Choroid plexus epithelial cell (primary cell): ENCODE measurements at places on chromosomes 7 and 10.

DNA sequence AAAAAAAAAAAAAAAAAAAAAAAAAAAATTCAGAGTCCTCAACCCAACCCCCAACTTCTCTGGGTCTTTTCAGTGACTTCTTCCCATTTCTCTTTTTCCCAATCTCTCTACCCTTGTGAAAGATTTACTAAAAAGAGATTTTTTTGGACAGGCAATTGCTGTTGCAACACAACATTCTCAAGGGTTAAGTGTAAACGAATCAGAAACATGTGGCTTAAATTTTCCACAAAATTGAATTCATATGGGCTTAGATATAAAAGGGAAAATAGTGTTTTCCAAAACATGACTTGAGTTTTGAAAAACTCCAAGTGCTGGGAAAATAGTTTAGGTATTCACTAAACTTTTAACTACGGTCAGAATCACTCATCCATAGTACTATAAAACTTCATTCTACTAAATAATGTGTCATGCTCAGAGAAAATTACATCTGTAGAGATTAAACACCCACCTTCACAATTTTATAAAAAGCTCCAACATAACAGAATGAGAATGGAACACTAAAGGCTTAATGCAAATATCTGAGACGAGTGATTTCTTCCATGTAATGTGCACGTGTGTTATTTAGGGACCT, 643.1 kb downstream of the PARD3 start:
- no peak for DNase-seq

GRCh38 chr10:112721080-112721698, 228.9 kb upstream of the TCF7L2 start:
- DNase-seq: peak; percentile 71

DNA sequence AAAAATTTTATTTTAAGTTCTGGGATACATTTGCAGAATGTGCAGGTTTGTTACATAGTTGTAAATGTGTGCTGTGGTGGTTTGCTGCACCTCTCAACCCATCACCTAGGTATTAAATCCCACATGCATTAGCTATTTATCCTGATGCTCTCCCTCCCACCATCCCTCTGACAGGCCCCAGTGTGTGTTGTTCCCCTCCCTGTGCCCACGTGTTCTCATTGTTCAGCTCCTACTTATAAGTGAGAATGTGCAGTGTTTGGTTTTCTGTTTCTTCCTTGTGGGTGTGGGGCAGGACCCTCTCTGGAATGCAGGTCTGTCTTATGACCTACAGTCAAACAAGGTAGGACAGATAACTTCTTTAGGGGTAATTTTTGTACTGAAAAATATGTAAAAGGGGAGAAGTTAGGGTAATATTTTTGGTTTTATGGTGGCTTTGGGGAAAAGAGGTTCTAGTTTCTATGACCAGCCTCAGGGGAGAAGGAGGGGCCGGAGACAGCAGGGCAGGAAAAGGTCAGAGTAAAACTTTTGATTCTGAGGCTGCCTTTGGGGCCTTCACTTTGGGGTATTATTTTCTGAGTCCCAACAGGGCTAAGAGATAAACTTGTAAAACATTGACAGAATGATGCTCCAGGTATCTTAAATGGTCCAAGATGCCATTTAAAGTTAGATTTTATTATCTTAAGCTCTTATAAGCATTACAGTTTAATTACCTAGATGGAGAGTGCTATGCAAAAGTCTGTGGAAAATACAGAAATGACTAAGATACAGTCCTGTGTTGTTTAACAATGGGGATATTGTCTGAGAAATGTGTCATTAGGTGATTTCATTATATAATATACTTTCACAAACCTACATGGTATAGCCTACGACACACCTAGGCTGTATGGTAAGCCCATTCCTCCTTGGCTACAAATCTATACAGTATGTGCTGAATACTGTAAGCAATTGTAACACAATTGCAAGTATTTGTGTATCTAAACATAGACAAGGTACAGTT, 354.8 kb downstream of the ABCA13 start:
- DNase-seq: no peak

- DNase-seq: no peak
Observed at GRCh38 chr7:80902716-80903308, 16.0 kb downstream of the SEMA3C start.

- no peak for DNase-seq
Observed at GRCh38 chr10:62627983-62628382, 176.5 kb upstream of the ADO start.

DNA sequence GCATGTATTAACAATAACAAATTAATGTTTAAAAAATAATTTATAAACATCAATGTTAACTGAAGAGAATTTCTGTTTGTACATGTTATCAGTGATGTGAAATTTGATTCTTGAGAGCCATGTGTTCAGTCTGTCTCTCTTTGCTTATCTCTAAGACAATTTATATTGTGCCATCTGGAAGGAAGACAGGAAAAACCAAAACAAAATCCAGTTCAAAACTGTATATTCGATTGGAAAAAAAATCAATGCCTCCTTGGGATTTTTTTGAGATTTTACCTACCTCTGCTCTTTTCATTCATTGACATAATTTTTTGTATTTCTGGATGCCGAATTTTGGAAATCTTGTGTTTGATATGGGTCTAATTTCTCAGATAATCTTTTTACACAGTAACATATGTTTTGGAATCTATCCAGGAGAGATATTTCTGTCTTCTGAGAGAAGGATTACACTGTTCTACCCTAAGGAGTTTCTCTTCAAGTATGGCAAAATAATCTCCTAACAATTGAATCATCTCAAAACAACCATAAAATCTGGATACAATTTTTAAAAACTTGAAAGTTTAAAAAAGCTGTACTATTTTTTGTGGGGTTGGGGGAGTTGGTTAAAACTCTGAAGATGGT, 311.9 kb upstream of the GNAI1 start:
- no peak for DNase-seq

- no peak for DNase-seq
Observed at GRCh38 chr10:96297486-96297885, 6.7 kb upstream of the DNTT start.

DNA sequence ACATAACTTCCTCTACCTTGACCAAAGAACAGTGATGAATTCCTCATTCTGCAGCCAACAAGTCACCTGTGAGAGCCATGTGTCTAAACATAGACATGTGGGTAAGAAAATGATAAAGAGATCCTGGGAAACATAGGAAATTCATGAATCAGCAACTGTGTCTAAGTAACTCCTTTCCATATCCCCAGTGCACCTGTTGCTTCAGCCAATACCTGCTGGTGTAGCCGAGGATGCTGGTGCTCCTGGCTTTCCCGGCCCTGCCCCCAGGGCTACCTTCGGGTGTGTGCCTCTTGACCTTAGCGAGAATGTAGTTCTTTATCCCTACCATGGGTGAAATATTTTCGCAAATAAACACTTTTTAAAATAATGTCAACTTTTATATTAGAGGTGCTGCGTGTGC, 114.1 kb downstream of the OR13A1 start:
- DNase-seq: no peak

DNA sequence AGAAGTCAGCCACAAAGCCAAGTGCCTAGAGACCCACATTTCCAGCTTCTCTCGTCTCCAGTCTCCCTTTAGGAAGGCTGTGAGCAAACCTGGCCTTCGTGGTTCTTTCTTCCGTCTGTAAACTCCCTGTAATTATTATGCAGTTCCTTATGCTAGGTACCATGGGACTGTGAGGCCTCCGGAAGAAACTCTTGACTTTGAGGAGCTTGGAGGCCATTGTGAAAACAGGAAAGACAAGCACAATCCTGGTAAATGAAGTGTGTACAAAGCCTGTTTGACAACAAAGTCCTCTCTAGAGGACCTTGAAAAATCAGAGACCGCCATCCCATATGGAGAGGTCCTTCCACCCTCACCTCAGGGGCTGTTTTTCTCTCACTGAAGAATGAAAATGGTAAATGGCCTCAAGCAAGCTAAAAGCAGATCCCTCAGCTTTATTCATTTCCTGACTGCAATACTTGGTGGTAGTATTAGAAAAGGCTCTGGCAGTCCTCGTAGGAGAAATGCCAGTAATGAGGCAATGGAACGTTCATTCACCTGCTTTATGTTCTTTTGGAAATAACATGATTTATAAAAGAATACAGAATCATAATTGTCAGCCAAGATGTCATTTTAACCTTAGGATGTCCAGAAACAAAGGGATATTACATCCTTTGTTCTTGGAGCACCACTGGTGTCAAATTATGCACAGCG, 926.4 kb downstream of the LRMDA start:
- DNase-seq: no peak
